ENCODE measurements at places on chromosomes 3 and 15.

DNA sequence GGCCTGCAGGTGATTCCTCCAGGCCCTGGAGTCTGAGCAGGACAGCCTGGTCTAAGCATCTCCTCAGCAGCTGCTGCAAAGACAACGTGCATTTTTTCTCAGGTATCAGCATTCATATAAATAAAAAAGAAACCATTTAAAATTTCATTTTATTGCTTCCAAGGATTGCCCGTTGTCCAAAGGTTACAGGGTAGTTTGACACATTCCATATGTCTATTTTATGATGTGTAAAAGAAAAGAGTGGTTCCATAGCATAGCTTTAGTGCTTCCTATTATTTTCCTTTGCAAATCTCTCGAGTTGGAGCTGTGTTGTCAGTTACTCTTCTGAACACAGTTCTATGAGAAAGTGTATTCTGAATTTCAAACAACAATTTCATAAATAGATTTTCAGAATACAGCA is 7.2 kb upstream of the DGKG start:
- no peak for DNase-seq

DNA sequence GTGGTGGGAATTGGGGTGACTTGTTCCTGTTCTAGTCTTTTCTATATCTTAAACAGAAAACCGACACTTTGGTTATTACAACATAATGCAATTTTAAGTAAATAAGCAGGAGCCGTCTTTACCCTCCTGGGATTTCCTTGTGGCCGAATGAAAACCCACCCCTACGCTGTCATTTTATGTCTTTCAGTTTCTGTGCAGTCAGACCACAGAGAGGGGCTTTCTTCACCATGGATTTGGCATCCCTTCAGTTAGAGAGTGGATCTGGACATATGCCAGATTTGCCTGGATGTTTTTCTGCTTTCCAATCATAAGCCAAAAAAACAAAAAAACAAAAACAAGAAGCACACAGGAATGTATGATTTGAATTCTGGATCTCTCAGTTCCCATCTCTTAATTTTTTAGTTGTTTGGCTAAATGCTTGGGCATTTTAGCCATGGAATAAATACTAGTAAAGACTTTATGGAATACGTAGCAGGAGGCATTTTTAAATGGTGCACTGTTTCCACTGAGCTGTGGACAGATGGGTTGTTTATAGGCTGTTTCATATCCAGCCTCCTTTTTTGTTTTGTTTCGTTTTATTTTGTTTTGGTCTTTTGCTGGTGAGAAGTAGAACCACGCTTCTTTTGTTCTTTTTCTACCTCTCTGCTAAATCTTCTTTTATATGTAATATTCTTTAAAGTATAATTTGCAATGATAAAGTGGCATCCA is 272.9 kb downstream of the FEZF2 start:
- DNase-seq: no peak

GRCh38 chr3:112619295-112619694 is 21.6 kb downstream of the CCDC80 start:
- no peak for DNase-seq

- no peak for DNase-seq
These were observed 24.7 kb upstream of the ATP10A start for GRCh38 chr15:25887870-25888269.

DNA sequence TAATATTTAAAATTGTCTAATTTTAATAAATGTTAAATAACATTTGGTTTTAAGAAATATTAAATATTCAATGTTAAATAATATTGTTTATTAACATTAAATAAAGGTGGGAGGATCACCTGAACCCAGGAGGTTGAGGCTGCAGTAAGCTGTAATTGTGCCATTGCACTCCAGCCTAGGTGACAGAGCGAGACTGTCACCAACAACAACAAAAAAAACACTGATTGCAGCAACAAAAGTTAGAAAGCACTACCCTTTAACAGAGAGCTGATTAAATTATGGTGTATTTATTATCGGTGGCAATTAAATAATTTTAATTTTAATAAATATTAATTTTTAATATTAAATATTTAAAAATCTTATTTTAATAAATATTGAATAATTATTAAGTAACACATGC is 152.1 kb downstream of the ATG7 start:
- no peak for DNase-seq

GRCh38 chr3:132145833-132146232 is 111.0 kb upstream of the CPNE4 start:
- DNase-seq: no peak

- DNase-seq: no peak
These were observed 10.7 kb downstream of the LRTM1 start for GRCh38 chr3:54917174-54917573.

GRCh38 chr3:196528639-196529233 is 13.6 kb upstream of the SMCO1 start:
- DNase-seq: no peak

GRCh38 chr3:128100161-128100560 is 23.5 kb downstream of the RUVBL1 start:
- DNase-seq: no peak

DNA sequence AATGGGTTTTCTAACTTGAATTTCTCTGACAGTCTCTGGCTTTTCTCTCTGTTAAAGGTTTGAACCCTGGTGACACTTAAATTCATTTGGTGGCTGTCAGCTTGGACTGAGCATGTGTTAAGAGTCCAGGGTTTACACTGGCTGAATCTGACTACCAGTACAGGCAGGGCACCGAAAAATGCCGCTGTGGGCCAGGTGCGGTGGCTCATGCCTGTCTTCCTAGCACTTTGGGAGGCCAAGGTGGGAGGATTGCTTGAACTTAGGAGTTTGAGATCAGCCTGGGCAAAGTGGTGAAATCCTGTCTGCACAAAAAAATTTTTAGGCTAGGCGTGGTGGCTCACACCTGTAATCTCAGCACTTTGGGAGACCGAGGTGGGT is 1.8 kb downstream of the MANF start:
- no peak for DNase-seq

DNA sequence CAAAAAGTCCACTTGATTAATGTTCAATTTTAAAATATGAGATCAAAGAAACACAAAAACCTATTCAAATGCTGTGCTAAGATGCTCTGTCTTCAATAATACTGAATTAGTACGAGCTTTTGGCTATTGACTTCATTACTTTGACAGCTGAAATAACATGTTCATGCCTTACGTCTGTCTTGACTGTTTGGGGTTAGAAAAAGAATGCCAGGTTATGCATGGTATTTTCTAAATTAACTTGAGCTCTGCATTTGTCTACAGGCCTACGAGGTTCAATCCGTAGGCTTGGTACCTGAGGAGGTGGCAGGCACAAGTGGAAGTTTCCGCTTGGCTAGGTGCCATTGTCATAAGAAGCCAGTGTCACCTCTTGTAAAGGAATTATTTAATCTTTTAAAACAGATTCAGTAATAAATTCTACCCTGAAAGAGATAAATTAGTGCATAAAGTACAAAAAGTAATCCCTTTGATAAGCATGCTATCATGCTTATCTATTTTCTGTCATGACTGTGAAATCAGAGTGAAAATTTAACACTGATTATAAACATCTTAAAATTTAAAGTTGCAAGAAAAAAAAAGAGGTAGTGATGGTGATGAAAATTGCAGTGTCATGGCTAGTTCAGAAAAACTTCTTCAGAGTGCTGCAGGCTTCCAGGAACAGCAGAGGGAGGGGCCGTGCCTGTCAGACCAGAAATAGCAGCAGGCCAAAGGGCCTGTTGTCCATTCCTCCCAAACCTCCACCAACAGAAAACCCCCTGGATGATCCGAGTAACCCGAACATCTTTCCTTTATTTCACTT is 115.7 kb downstream of the ARRDC4 start:
- DNase-seq: no peak

GRCh38 chr15:55863911-55864310 is 121.0 kb upstream of the PRTG start:
- no peak for DNase-seq

DNA sequence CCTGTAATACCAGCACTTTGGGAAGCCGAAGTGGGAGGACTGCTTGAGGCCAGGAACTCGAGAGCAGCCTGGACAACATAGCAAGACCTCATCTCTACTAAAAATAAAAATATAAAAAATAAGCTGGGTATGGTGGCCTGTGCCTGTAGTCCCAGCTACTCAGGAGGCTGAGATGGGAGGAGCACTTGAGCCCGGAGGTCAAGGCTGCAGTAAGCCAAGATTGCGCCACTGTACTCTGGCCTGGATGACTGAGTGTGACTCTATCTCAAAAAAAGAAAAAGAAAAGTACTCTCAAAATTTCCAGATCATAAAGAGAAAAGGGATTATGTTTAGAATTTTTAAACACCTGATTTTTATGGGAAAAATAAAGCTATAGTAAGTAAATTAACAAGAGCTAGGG is 24.1 kb downstream of the SLC51A start:
- DNase-seq: no peak

DNA sequence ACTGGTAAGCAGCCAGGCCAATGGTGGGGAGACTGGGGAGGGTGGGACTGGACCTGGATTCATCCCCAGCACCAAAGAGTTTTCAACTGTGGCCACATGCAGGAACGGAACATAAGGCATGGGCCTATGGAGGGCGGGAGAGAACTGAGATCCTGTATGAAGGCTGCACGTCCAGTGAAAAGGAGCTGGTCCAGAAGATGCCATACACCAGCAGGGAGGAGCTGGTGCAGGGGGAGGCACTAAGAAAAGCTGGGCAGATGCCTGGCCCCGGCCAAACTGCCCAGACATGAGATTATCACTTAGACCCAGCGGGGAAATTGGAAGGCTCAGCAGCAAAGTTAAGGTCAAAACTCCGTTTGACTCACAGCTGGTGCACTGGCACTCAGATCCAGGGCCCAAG is 58.1 kb upstream of the MCF2L2 start:
- no peak for DNase-seq

DNA sequence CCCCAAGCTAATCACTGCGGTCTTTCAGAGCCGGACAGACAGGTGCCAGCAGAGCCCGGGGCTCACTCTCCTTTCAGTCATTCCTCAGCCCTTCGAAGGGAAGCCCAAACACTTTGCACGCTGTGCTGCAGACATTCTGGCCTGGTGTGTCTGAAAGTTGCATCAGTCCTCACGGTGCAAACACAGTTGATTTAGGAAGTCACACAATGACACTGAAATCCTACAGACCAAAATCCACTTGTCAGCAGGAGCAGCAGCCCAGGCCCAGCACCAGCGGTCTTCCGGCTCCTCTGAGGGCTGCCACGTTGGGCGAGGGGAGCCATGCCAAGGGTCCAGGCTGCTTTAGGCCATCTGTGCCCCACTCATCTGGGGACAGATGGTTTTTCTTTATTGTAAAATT is 61.6 kb downstream of the RGMA start:
- DNase-seq: no peak

DNA sequence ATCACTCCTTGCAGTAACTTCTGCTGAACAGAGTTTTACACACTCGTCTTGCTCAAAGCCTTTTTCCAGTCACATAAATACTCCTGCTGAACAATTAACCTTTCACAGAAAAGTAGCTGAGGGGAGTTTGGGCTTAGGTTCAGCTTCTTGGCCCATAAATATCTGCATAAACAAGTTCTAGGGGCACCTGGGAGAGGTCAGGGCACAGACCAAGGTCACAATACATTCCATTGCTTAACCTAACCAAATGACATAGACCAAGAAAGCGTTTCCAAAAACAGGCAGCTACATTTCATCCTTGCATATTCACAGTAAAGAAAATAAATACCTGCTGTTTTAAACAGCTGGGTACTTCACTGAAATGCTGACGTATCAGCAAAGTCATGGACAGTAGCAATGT is 101.3 kb downstream of the THRB start:
- no peak for DNase-seq

GRCh38 chr15:40452296-40453090 is 11.7 kb downstream of the BAHD1 start:
- no peak for DNase-seq

DNA sequence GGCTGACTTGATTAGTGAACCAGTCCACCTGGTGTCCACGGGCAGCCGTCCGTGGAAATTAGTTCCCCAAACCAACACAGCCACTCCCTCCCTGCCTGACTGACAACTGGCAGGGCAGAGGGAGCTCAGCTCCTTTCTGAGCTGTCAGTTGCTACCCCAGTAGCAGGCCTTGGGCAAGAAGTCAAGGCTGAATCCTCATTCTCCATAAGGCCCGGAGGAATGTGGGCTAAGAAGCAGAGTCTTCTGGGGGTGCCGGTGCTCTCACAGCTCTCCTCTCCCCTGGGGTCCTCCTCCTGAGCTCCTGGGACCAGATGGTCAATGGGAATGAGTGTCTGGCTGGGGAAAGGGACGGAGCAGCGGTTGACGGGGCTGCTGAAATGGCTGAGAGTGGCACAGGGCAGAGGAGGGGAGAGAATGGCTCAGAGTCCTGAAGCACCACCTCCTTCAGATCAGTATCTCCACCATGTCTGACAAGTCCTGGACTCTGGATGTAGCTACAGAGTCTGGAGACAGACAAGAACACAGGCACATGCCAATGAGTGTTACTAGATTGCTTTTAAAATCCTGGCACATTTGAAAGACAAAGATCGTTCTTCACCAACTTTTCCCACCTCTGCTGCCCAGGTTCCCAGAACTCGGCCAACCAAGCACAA is 16.9 kb downstream of the AMOTL2 start:
- no peak for DNase-seq

DNA sequence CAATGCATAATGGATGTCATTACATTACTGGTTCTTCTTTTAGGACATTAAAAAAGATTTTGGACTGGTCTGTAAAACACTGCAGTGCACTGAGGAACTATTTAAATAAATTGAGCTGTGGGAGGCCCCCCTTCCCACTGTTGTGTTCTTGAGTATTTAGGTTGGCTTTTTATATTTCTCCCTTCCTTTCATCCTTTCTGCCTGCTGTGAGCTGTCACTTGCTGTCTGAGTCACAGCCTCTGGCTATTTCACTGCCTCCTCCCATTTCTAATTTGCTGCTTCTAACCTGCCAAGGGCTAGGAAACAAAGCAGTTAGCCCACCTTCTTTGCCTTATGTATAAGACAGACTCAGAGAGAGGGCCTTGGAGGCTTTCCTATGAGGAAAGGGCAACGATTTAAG is 89.0 kb upstream of the FNDC3B start:
- no peak for DNase-seq

DNA sequence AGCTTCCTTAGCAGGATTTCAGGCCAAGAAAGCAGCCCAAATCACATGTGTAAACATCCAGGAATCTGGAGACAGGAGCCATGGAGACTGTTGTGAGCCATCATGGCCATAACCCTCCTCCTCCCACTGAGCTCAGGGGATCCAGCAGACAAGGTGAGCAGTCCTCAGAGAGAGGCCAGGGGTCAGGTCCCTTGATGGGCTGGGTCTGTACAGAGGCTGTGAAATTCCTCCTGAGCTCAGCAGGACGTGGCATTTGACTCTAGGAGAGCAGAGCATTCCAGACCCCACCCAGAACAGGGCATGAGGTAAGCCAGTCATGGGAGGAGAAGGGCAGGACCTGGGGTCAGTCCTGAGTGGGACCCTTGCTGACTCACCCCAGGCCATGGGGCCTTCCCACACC is 67.0 kb upstream of the ACAN start:
- no peak for DNase-seq
